Cardiac septum (tissue), 1 donor: ENCODE measurements at places on chromosomes 5 and 9.

GRCh38 chr9:28938981-28939380, 1365.7 kb upstream of the C9orf72 start:
- no peak for DNase-seq

DNA sequence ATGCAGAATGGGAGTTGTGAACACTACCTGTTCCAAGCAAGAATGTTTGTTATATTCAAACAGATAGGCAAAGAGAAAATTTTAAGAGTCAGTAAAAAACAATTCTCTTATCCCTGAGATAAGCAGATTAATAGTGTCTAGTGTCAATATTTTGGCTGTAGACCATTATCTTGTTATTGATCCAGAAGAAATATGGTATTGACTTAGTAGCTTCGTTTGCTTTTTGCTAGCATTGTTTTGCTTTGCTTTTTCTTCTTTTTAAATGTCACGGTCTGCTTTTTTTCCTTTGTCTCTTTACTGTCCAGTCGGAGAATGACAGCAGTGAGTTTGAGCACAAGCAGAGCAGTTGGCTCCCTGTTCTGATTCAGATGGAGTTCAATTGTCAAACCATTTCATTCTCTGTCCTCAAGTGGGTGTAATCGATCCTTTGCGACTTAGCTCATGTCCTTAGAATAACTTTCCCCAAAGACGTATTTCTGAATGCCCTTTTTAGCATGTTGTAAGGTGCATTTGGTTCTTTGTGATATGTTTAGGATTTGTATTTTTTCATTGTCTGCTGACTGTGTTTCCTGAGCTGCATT, 29.3 kb downstream of the FUBP3 start:
- no peak for DNase-seq

- peak; percentile 75 for DNase-seq
These were observed 139.2 kb upstream of the PALM2AKAP2 start for GRCh38 chr9:109640580-109641371.

DNA sequence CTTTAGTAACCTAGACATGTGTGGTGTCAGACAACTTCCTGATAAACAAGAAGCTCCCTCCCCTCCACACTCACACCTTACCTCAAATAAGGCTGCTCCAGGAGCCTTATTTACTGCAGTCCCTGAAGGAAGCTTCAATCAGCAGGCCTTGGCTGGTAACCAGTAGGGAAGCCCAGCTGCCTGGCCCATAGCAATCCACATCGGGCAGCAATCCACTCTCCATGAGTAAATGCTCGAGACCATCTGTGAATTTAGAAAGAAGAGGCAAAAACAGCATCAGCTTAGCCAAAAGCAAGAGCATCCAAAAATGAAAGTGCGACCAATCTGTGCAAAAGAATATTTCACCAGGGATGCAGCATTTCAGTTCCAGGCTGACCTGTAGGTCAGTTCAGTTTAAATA, 213.3 kb upstream of the TUSC1 start:
- DNase-seq, result no peak
